ENCODE measurements at places on chromosomes 2 and 18.

- no peak for DNase-seq
Measured at GRCh38 chr2:150566289-150566688, 78.8 kb upstream of the RND3 start.

DNA sequence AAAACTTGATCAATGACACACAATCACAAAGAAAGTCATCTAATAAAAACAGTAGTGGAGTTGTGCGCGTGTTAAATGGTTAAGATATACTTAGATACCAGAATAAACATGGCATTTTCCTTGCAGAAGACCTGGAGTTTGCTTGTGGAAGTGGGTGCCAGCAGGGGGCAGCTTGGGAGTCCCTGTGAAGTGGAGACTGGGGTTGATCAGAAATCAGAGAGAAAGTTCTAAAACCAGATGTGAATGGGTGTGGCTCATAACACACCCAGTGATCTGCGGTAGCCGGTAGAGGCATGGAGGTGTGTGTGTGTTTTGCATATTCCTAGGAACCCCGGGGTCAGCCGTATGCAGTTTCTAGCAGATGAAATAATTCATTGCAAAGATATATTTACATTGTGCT, 300.1 kb upstream of the TRIB2 start:
- peak; percentile 58 for DNase-seq

DNA sequence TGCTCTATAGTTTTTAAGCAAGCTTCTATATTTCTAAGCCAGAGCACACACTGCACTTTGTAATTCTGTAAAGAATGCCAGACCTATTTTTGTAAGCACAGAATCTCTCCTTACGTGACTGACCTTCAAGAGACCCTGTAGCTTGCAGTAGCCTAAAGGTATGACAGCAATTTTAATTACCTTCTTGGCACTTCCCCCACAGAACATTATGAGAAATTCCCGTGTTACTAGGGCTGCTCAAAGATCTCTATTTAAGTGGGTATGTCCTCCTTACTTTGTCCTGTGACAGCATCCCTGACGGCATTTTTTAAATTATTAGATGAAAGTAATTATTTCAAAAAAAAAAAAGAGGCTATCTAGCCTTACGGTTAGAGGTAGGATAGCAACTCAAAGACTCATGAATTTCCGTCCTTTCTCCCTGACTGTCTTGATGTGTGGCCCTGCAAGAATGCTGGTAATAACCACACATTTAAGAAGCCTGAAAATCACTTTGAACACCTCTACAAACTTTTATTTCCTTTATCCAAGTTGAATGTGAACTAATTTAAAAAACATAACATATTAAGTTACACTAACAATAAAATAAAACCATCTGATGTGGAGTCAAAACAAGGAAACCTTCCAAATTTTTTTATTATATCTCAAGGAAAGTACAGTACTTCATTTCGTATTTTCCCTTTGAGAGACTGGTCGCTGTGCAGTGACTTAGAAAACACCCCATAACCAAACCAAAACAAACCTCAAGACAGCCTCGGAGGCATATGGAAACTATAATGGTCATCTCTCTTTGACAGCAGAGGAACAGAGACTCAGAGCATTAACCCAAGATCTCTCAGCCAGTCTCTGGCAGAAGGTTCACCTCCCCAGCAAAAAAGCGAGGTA, 54.9 kb downstream of the THUMPD2 start:
- DNase-seq, result no peak

GRCh38 chr2:43714164-43714563, 37.9 kb upstream of the C1GALT1C1L start:
- peak; percentile 66 for DNase-seq

DNA sequence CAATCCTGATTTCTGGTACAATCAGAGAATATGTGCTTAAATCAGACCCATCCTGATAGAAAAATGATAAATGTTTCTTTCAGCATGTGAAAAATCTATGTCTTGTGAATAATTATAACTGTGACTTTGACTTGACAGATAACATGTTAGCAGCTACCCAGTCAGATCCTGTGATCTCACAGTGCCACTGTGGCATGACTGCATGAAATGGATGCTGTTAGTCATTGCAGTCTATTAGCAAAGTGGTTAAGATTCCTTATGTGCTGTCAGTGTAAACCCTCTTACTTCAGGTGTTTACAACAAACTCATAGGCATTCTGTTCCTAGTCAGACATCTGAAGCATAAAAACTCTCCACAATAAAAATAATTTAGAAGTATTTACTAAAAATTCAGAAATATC, 244.6 kb upstream of the RND3 start:
- no peak for DNase-seq

DNA sequence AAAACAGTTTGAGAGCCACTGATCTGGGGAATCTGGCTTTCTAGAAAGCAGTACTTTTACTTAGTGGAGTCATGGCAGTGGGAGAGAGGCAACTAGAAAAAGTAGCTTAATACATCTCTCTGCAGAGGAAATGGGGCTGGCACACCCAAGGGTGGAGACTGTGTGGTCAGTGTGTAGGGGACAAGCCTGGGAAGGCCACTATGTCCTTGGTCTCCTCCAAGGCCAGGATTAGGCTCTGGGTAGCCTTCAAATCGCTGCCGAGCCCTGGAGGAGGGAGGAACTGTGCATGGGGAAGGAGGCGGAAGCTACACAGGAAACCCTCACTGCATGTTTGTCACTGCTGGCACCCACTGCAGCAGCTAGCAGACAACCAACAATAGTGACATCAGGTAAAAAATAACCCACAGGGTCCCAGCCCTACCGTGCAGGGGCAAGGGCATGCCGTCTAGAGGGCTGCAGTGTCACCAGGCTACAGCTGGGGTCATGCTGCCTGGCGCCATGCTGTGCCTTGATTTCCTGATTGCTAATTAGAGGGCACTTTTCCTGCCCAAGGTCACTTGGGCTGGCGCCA, 34.8 kb downstream of the LBH start:
- DNase-seq, result no peak

- DNase-seq, result no peak
Measured at GRCh38 chr2:229268626-229269025, 2.5 kb downstream of the PID1 start.

DNA sequence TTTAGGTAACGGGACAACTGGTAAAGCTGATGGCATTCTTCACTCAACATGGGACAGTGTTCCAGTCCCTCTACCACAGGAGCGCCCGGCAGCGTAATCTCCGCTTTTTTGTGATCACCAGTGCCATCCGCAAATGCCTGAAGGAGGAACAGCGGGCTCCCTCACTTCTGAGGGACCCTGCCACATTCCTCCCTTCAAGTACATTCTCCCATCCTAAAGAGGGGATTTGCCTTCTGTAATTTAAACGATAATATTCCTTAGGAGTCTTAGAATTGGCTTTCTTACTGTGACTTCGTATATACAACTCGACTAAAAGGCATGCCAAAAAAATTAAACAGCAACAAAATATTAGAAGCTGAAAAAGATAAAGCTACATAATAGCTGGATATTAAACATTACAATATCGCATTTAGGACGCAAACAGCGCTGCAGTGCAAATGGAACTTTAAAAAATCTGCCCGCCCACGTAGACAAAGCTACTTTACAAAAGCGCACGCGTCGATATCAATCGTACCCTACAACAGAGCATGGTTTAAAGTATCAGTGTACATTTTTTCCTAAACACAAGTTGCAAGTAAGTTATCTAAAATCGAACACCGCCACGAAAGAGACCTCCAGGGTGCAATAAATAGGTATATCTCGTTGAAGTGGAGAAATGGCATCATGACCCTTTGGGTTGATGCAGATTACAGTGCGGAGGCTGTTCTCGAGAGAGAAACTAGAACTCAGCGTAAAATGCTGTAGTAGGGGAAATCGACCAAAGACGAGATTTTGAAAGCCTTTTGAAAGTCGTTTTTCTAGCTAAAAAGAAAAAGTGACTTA, 2.3 kb upstream of the VSNL1 start:
- peak; percentile 64 for DNase-seq

DNA sequence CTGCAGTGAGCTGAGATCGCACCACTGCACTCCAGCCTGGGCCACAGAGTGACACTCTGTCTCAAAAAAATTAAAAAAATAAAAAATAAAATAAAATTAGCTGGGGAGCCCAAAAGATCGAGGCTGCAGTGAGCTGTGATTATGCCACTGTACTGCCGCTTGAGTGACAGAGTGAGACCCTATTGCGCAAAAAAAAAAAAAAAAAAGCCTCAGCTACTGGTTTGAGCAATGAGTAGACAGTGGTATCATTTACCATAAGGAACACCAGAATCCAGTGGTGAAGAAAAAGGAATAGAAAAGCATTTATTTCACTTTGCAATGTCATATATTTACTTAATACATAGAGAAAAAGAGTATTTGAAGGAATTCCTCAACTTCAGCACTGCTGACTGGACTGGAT, 3.0 kb downstream of the SAP130 start:
- no peak for DNase-seq

DNA sequence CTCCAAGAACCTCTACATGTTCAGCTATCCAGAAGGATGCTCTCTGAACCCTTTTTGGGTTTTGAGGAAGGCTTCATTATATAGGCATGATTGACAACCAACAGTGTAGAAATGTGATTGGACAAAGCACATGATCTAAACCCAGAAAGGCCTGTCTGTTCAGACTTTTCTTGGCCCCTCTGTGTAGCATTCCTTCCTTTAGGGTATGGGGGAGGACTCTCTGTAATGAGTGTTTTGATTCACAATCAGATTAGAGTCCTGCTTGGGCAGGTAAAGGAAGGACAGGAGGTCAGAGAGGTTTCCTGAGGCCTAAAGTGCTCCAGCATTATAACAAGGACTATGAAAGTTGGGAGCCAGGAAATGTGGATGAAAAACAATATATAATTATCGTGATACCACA, 13.6 kb downstream of the GULP1 start:
- no peak for DNase-seq

- peak; percentile 31 for DNase-seq
Measured at GRCh38 chr18:31497836-31498573, at the start of gene DSG2. TSS of gene DSG2 (plus strand) at chr18:31498177. CDS start at chr18:31498252, 75 bp downstream.

- DNase-seq, result no peak
Measured at GRCh38 chr18:35618696-35619095, 37.2 kb downstream of the GALNT1 start.

DNA sequence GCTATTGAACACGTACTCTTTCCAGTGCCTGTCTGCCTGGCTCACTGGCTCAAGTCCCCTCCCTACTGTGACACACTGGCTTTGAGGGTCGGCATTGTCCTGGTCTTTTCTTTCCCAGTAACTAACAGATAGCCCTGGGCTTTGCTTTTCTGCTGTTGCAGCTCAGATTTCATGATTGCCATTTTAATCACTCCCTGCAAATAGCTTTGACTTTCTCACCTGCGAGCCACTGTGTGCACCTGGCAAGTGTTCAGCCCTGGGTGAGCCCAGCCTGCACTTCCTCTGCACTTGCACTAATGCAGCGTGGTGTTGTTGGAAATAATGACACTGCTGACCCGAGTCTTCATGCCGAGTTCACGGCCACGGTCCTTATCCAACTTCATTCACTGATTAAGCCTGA, 52.9 kb downstream of the DCDC2C start:
- no peak for DNase-seq

DNA sequence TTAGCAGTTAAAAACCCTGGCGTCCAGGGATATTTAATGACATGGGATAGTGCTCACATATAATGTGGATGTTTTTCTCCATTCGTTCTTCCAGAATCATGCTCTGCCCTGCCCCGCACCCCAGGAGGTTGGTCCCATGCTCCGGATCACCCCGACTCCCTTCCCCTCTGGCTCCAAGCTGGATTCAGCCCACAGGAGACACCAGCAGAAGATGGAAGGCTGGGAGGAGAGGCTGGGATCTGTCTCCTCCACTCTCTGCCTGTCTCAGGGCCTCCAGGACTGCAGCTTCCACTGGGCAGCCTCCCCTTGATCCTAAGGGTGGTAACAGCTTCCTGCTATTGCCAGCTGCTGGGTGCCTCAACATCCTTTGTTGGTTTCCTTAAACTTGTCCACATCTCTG, 24.5 kb downstream of the TMEM177 start:
- no peak for DNase-seq

DNA sequence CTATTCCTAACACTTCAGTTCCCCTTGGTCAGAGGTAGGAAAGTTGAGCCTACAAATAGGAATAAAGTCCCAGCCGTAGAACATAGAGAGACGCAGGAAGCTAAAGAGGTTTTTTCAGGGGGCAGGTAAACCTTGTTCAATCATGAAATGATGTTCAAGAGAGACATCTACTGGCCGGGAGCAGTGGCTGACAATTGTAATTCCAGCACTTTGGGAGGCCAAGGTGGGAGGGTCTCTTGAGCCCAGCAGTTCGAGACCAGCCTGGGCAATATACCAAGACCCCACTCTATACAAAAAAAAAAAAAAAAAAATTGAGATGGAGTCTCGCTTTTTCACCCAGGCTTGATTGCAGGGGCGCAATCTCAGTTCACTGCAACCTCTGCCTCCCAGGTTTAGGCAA, 66.7 kb upstream of the DNAJC10 start:
- DNase-seq, result peak; percentile 77

- peak; percentile 47 for DNase-seq
Measured at GRCh38 chr2:174337337-174338146, 2.8 kb downstream of the SP9 start.

DNA sequence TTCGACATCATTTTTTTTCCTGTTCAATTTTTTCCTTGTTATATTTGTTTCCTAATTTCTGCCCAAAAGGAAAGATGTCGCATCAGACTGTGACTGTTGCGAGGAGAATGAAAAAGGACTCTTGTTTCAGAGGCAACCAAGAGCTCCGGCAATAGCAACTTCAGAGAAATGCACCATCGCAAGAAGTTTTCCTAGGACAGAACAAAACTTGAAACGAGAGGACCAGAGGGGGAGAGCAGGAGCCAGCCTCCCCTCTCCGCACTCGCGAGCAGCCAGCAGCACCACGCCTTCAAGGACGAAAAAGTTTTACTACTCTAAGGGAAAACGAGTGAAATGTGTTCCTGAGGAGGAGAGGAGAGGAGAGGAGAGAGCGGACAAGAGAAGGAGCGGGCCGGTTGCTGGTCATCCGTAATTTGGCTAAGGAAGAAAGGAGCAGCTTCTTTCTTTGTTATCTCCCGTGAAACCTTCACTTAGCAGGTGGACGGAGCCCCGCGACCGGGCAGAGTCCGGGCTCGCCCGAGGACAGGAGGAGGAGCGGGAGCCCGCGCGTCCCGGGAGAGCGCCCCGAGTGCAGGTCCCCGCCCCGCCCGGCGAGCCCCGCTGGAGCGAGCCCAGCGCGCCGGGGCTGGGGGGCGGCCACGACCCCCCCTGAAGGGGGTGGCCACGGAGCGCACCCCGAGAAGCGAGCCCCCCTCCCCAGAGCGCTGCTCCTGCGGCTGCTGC, 744 bp downstream of the POU3F3 start:
- no peak for DNase-seq

DNA sequence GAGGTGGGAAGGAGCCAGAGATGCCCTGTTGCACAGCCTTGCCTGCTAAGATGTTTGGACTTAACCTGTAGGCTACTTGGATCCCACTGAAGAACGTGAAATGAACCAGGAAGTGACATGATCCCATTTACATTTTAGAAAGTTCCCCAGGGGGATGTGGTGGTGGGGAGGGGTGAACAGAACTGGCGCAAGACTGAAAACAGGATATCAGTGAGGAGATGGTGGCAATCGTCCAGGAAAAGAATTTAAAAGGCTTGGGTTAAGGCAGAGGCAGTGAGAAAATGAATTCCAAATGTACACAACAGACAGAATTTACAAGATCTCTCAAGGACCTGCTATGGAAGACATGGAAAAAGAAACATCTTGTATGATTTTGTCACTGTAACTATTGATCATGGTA, 42.3 kb downstream of the SULT1C2 start:
- peak; percentile 67 for DNase-seq

All from A673 (cell line).